ENCODE measurements at places on chromosomes 5 and 9.

DNA sequence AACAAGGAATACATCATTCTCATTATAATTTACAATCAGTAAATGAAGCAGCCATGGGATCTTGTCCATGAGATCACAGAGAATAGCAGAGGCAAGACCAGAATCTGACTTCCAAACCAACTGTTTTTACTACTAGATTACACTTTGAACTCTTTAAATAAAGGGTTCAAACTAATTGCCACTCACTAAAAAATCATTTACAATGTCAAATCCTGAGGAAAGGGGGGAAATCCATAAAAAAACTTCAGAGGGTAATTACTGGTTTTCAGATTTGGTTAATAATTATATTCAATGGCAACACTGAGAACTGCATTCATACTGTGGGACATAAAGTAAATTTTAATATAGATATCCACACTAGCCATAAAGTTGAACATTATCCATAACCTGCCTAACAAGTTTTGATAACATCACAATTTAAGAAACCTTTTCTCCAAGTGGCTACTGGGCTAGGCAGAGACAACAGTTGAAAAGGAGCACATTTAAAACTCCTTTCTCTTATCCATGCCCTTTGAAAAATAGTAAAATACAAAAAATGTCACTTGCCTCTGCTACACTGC lies 15.9 kb downstream of the PLPP1 start:
- no peak for DNase-seq

GRCh38 chr5:14379739-14380497 lies 201.7 kb upstream of the OTULINL start:
- DNase-seq, result no peak

DNA sequence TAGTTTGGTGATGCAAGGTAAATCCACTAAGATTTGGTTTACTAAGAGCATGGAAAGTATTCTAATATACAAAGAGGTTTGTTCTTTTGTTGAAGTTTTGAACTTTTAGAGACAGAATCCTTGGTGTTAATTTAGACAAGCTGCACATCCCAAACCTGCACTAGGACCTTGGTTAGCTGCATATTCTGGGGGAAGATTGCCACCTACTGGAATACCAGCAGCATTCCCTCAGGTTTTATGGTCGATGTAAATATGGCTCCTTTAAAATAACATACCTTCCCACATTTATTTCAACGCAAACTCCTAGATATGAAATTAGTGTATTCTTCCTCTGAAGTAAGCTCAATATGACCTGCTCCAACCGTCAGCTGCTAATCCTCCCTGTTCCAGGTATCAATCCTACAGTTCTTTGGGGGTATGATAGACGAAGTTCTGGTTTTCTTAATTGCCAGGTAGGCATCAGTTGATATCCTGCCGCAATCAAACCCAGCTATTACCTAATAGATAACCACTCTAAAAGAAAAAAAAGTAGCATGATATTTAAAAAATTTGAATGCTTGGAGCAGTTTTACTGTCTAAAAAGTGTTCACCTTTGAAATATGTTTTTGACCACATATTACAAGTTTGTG lies 624.1 kb downstream of the ISL1 start:
- DNase-seq, result peak; percentile 1

- no peak for DNase-seq
Measured at GRCh38 chr5:72608926-72609325, 101.7 kb upstream of the ZNF366 start.

- DNase-seq, result no peak
Measured at GRCh38 chr5:157273131-157273556, 7.2 kb downstream of the CYFIP2 start.

DNA sequence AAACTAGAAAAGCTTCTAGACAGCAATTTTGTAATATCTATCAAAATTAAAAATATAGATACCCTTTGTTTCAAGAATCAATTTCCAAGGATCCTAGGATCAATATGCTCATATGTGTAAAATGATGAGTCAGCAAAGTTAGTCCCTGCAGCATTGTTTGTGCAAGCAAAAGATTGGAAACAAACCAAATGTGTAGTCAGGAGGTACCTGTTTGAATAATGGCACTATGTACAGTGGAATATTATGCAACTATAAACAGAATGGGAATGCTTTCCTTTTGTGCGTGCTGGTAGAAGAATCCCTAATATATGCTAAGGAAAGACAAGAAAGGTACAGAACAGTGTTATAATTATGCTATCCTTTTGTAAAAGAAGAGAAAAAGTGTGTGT lies 58.5 kb upstream of the PJA2 start:
- DNase-seq, result no peak

- DNase-seq, result no peak
Measured at GRCh38 chr9:33304362-33304761, 14.0 kb downstream of the NFX1 start.

DNA sequence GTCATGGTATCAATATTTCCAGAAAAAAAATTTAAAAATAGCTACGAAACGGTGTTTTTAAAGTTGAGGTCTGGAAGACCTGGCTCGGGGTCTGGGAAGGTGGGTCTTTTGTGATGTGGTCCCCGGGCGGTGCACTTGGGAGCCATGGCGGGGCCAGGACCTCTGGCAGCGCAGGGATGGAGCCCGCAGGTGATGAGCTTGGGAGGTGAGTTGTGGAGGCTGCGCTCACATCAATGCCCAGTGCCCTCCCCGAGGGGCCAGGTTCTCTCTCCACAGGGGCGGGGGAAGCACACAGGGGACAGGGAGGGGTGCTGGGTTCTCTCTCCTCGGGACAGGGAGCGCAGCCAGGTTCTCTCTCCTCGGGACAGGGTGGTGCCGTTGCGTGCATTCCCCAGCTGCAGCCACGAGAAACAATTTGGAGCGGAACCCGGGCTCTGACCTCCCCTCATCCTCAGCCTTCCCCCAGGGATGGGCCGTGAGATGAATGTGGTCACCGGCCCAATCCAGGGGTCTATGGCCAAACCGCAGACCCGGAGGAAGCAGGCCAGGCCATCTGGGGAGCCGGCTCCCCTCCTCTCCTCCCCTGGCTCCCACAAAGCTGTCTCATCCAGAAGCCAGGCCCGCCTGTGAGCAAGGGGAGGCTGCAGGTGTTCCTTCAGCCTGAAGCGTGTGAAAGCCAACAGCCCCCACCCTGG lies 25.8 kb downstream of the DBH start:
- no peak for DNase-seq

Data from fibroblast of skin of left quadriceps (primary cell).